Progenitor cell of endocrine pancreas (in vitro differentiated cells): ENCODE measurements at places on chromosomes 2 and 18. TPM values are rescaled to one million over a fixed set of nuclear protein-coding genes. Genes with fewer than 3 reads are reported as not detected.

- DNase-seq = no peak
Observed at GRCh38 chr2:225008935-225009334, 33.3 kb downstream of the DOCK10 start.

GRCh38 chr2:129805899-129806298, 173.6 kb upstream of the RAB6C start:
- DNase-seq = no peak

EHD3 gene
- 7.0 and 7.3 TPM in 2 replicates for total RNA-seq

TTLL4 gene
- total RNA-seq = 92.1 and 93.4 TPM in 2 replicates

CHRND gene
- 0.12 TPM in 1 of 2 replicates, not detected in the other for total RNA-seq
